AG09319 (cell line): ENCODE measurements at places on chromosomes 7 and 10.
A peak's percentile ranks its signal among the peaks of the same experiment; 100 is the strongest.

- DNase-seq, result no peak
Measured at GRCh38 chr10:79559726-79560125, 481 bp downstream of the SFTPA2 start.

DNA sequence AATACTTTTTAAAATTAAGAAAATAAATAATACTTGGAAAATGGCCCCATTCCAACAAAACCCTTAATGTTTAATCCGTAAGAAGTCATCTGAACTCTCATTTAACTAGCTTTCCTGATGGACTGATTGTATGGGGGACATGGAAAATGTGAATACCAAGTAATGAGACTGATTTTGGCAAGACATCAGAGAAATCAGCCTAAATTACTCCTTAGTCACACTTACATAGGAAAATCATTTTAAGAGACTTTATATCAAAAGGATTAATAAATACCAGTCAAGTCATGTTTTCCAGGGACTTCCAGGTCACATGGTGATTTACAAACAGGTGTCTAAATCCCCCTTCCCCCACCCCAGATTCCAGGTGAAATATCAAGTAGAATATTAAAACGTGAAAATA, 58.2 kb downstream of the GRM8 start:
- no peak for DNase-seq

GRCh38 chr7:23067271-23067670, 38.3 kb upstream of the KLHL7 start:
- DNase-seq, result no peak

- DNase-seq, result no peak
Measured at GRCh38 chr7:80136261-80137055, 1.8 kb downstream of the GNAI1 start.

DNA sequence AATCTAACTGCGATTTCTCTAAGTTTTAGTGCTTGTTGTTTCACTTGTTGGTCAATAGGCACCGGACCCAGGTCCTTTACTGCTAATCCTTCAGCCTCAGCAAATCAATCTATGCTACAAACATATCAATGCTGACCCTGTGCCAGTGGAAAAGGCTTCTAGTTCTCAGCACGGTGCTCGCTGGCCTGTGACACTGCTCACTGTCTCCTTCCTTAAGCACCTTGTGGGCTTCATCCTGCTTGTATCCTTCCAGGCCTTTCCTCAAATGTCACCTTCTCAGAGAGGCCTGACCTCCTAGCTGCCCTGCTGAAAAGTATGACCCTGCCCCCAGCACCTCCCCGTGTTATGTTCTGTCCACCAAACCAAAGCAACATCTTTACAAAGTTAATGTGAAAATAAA, 201.2 kb upstream of the FRMD4A start:
- DNase-seq, result no peak

DNA sequence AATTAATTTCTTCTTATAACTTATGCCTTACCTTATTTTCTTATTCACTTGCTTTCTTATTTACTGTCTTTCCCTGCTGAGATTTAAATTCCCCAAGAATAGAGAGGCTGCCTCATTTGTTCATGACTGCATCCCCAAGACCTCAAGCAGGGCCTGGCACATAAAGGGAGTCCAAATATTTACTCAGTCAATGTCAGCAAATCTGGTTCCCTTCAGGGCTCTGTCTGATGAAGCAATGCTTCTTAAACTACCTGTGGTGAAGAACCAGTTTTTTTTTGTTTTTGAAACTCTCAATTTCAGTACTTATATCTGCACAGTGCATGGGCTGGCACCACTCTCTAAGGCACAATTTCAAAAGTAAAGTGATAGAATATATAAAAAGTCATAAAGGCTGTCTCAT, 4.7 kb downstream of the ZNF239 start:
- DNase-seq, result no peak

DNA sequence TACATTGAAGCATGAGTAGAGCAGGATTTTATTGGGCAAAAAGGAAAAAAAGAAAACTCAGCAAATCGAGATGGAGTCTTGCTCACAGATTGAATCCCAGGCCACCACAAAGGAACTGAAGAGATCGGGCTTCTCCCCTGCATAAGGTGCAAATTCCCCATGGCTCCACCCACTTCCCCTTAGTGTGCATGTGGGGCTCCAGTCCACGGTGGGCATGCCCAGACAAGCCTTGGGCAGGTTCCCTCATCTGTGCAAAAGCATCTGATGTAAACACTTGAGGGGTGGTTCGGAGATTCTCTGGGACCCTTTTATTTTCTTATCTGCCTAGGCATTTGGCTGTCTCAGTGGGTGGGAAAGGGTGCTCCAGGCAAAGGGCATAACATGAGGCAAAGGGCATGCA, 150.7 kb downstream of the CFTR start:
- DNase-seq, result no peak

GRCh38 chr7:148142660-148143248, 447.8 kb upstream of the C7orf33 start:
- DNase-seq, result no peak

GRCh38 chr10:100969187-100970075, at the start of gene SEMA4G:
SEMA4G (plus strand) TSS chr10:100969504; CDS start chr10:100972913, 3,409 bp downstream.
- DNase-seq, result no peak

- no peak for DNase-seq
Measured at GRCh38 chr7:134996097-134996550, 9.8 kb downstream of the AGBL3 start.

- peak; percentile 14 for DNase-seq
Measured at GRCh38 chr10:43998021-43998809, 349.5 kb upstream of the ZNF32 start.

GRCh38 chr7:26237035-26237807, 35.7 kb downstream of the CBX3 start:
- DNase-seq, result no peak

DNA sequence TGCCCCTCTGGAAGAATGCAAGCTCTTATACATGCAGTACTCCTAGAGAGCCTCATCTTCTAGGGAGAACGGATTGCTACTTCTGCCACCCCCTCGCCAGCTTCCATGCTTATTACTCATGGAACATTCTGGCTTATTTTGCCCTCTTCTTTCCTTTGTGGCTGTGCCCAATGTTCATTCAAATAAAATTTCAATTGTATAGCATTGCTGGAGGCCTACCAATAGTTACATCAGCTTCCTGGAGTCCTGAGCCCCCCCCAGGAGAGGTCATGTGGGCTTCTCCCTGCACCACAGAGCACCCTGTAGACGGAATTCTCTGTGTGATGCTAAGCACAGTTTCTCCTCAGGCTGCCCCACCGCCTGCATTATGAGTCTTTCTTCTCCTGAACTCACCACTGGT, 1094.0 kb downstream of the KCNMA1 start:
- DNase-seq, result no peak

GRCh38 chr7:134513169-134513752, 14.1 kb upstream of the AKR1B10 start:
- no peak for DNase-seq

- DNase-seq, result peak; percentile 7
Measured at GRCh38 chr10:31490858-31491504, 172.0 kb downstream of the ZEB1 start.

- DNase-seq, result no peak
Measured at GRCh38 chr10:97169063-97169462, 16.7 kb downstream of the SLIT1 start.

DNA sequence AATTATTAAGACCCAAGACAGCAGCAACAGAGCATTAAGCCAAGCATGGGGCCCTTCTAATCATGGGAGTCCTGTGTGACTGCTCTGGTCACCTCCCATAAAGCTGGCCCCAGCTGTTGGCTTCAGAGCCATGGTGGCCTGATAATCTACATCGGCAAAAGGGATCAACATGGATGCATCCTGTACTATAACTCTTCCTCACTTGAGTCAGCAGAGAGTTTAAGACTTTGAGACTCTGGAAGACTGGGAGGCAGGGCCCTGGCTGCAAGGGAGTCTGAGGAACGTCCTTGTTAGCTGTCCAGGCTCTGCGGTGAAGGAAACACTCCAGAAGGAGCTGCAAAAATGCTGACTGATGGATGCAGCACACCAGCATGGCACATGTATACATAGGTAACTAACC, 95.0 kb upstream of the KIAA1217 start:
- DNase-seq, result no peak

DNA sequence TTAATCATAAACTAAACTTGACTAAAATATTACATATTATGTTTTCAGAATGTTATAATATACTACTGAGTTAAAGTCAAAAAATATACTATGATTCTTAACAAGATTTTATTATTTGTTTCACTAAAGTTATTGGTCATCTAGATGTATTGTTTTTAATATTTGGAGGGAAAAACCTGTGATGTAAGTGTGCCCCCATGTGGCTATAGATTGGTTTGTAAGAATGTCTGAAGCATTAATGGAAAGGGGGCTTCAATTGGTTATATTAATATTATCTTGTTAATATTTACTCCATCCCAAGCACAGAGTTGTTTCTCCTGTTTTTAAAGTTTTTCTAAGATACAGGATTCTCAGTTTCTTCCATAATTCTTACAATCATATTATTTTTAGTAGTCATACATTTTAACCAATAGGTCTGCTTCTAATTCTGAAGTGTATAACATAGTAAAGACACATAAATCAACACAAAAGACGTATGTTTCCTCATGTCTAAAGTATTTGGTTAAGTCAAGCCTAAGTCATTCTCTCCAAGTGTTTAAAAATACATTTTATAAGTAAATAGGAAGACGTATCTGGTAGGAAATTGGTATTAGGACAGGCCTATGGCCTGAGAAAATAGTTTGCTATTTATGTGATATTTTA, 58.0 kb downstream of the GNAT3 start:
- no peak for DNase-seq

GRCh38 chr7:123824754-123825067, 20.3 kb upstream of the HYAL4 start:
- DNase-seq, result no peak

- DNase-seq, result no peak
Measured at GRCh38 chr7:130944997-130945396, 211.0 kb upstream of the KLF14 start.

DNA sequence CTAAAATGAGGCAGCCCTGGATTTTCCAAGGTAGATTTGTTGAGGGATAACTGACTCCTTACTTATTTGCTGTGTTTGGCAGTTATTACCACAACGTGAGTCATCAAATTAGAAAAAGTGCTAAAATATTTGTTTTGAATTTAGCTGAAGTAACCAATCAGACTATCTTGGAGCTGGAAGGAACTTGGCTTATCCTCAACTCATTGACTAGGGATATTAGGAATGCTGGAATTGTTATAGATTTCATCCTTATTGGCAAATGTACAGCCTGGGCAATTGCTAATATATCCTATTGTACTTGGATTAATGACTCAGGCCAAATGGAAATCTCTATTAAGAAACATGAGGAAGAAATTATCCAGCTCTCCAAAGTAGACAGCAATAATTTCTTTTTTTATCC, 1189.0 kb upstream of the LRRN3 start:
- DNase-seq, result no peak

DNA sequence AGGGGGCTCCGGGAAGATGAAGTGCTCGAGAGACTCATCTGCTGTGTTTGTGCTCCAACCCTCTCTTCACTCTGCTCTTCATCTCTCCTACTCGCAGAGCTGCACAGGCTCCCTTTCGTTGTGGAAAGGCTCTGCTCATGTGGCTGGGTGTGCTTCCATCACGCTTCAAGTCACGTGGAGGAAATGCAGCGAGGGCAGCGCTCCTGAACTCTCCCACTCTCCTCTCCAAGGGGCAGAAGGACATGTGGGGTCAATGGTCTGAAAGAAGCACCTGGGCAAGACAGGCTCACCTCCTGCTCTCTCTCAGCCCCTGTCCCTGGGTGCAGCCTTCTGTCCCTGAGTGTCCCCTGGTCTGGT, 72.6 kb downstream of the USP6NL start:
- DNase-seq, result no peak

GRCh38 chr7:95927756-95928155, 155.4 kb downstream of the DYNC1I1 start:
- DNase-seq, result no peak

GRCh38 chr7:106599343-106599698, 61.6 kb downstream of the CCDC71L start:
- no peak for DNase-seq
